Left colon (tissue), 2 donors: ENCODE measurements at places on chromosomes 5 and 9. TPM values are rescaled to one million over a fixed set of nuclear protein-coding genes. Genes with fewer than 3 reads are reported as not detected.

DNA sequence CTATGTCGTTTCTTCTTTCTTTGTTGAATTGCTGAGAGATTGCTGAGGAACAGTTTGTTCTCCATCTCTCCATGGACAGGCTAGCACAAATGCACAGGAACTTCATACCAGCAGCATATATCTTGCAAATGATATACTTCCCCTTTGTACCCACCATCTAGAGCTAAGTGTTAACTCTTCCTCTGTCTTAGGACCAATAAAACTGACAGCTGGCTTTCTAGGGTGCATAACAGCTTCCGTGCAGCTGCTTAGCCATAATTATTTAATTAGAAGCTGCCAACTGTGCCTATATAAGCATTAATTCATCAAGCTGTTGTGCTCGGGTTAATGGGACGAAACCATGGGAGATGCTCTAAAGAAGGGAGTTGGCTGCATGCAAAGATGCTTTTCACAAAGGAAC, 38.7 kb downstream of the KCTD16 start:
- no peak for DNase-seq

The GAS1 gene
- 1.8 TPM for total RNA-seq

GRCh38 chr9:20376731-20377375, 245.4 kb downstream of the MLLT3 start:
- DNase-seq: no peak

The ABCA2 gene
- 56.0 TPM for total RNA-seq

DNA sequence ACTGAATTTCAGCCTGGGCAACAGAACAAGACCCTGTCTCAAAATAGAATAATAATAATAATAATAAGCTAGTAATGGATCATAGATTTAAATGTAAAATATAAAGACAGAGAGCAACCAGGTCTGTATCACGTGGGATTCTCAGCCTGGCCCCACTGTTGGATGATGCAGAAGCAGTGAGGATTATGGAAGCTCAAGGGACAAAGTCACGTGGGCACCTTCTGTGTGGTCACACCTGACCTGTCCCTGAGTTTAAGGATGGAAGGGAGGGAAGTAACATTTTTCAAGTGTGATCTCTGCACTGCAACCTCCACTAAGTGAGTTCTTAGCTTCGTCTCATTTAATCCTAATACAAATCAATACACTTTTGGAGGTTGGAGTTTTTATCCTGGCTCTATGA, 212.5 kb upstream of the IER5L start:
- DNase-seq: no peak
